ENCODE measurements at places on chromosomes 1 and 21. TPM values are rescaled to one million over a fixed set of nuclear protein-coding genes. Genes with fewer than 3 reads are reported as not detected.

Gene SSX2IP
- total RNA-seq: 8.0 TPM

- H3K27me3 ChIP-seq: peaks cover 20% of the 10 kb centered on the region
- H3K36me3 ChIP-seq: no peaks in the 10 kb centered on the region
- H3K4me1 ChIP-seq: no peaks in the 10 kb centered on the region
- no peak overlapping the region for H3K4me3 ChIP-seq
These were observed 28.8 kb upstream of the KCNJ6 start for GRCh38 chr21:37945036-37945435.

DNA sequence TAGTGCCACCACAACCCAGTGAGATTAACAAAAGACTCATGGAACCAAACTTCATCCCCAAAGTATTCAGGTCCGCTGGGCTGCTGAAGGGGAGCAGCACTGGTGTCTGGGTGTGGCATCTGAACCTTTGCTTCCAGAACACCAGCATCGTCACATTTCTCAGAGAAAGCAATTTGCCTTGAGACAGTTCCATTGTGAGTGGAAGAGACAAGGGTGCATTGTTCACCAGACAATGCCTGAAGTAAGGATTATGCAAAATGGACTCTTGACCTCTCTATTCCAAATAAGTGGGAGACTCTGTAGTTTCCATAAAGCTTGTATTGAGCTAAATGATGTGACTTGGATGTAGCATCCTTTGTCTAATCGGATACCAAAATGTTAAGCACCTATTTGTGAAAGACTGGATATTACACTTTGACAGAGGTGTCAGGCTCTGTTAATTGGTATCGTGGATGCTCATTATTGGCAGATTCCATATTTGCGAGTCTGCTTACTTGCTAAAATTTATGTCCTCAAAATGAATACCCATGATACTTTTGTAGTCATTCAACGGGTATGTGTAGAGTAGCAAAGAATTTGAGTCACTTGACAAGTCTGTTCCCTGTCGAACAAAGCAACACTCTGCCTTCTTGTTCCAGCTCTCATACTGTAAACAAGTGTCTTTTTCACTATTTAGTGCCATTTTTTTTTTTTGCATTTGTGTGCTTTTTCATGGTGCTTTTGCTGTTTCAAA lies 75.6 kb downstream of the MRPS6 start:
- no peak overlapping the region for H3K27ac ChIP-seq
- no peak for DNase-seq
- H3K36me3 ChIP-seq: peaks cover 21% of the 10 kb centered on the region
- no peak overlapping the region for H3K4me3 ChIP-seq
- H3K4me1 ChIP-seq: no peaks in the 10 kb centered on the region
- H3K27me3 ChIP-seq: no peaks in the 10 kb centered on the region

- H3K4me1 ChIP-seq: no peaks in the 10 kb centered on the region
- no peaks in the 10 kb centered on the region for H3K36me3 ChIP-seq
- H3K27ac ChIP-seq: no peak overlapping the region
- no peaks in the 10 kb centered on the region for H3K27me3 ChIP-seq
- H3K4me3 ChIP-seq: no peak overlapping the region
- DNase-seq: no peak
These were observed 19.9 kb upstream of the SHCBP1L start for GRCh38 chr1:182972829-182973228.

- no peak overlapping the region for H3K27ac ChIP-seq
- no peak overlapping the region for H3K4me3 ChIP-seq
- no peak for DNase-seq
- no peaks in the 10 kb centered on the region for H3K36me3 ChIP-seq
- no peaks in the 10 kb centered on the region for H3K27me3 ChIP-seq
These were observed 235.4 kb upstream of the LYPLAL1 start for GRCh38 chr1:218938259-218938658.

GRCh38 chr1:220770245-220770913 lies 16.3 kb upstream of the MTARC1 start:
- H3K27me3 ChIP-seq: no peaks in the 10 kb centered on the region
- H3K4me3 ChIP-seq: peak overlapping the region; percentile 46

Gene DNAI4
- total RNA-seq: 6.0 TPM

DNA sequence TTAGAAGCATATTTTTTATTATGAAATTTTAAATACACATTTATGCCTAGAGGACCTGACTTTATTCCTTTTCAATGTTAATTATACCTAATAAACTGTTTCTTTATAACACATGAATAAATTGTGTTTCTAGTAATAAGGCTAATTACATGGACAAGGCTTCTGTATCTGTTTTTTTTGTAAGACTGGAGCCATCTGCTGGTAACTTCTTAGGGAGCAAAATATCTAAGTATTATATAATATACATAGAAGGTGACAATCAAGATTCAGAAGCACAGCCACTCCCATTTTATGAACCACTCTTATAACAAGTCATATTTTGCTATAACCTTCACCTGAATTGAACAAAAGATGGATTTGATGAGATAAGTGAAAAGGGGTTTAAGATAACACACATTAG lies 84.2 kb downstream of the LBR start:
- H3K27me3 ChIP-seq: no peaks in the 10 kb centered on the region
- no peaks in the 10 kb centered on the region for H3K4me1 ChIP-seq
- H3K27ac ChIP-seq: no peak overlapping the region
- H3K36me3 ChIP-seq: no peaks in the 10 kb centered on the region

Gene CD101
- 15.9 TPM for total RNA-seq

Gene SLC45A3
- total RNA-seq: 30.0 TPM

DNA sequence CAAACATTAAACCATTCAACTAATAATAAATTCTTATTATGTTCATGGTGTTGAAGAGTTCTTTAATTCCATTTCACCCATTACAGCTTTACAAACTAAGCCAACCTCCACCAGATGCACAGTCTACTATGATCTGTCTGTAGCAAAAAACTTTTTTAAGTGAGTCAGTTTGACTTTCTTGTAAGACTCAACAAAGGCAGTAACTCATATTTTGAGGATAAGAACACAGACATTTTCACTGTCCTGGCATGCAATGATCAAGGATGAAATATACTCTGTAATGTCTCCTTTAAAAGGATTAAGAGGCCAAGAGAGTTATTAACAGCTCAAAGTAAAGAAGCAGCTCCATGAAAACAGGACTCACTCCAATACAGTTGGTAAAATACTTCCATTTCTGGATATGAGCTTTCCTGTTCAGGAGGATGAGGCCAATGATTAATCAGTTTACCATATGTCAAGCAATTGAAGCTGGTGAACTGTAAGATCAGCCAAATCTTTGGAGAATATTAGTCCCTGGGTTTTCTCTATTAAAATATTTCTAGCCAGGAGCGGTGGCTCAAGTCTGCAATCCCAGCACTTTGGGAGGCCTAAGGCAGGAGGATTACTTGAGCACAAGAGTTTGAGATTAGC lies 20.6 kb downstream of the XKR8 start:
- H3K4me3 ChIP-seq: no peak overlapping the region
- H3K4me1 ChIP-seq: peaks cover 10% of the 10 kb centered on the region
- no peak for DNase-seq
- no peaks in the 10 kb centered on the region for H3K27me3 ChIP-seq
- H3K36me3 ChIP-seq: no peaks in the 10 kb centered on the region
- H3K27ac ChIP-seq: no peak overlapping the region

Gene NIBAN1
- total RNA-seq: 35.0 TPM

DNA sequence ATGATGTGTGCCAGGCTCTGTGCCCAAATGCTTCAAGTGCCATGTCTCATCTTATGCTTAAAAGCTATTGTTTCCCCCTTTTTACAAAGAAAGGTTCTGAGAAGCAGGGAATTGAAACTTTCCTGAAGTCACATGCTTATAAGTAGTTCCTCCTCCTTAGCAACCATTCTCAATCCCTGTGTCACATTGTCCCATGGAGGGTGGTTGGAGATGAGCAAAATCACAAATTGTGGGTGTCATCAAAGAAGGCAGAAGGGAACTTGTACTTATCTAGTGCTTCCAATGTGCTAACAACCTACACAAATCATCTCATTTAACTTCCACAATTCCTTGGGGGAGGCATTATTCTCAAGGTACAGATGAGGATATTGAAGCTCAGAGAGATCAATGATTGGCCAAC lies 10.1 kb upstream of the ERICH3 start:
- no peaks in the 10 kb centered on the region for H3K36me3 ChIP-seq
- H3K27me3 ChIP-seq: no peaks in the 10 kb centered on the region
- H3K4me1 ChIP-seq: no peaks in the 10 kb centered on the region
- no peak overlapping the region for H3K4me3 ChIP-seq
- DNase-seq: no peak
- H3K27ac ChIP-seq: no peak overlapping the region

DNA sequence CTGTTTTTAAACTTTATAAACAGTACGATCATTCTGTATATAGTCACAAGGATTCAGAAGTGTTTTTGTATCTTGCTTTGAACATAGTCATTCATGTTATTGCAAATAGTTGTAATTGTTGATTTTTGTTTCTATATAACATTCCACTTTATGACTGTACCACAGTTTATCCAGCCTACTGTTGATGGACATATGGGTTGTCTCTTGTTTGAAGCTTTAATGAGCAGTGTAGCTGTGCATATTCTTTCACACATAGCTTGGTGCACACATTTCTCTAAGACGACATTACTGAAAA lies 6.1 kb downstream of the CD101 start:
- no peak overlapping the region for H3K27ac ChIP-seq
- H3K4me1 ChIP-seq: peaks cover 68% of the 10 kb centered on the region
- no peaks in the 10 kb centered on the region for H3K27me3 ChIP-seq

DNA sequence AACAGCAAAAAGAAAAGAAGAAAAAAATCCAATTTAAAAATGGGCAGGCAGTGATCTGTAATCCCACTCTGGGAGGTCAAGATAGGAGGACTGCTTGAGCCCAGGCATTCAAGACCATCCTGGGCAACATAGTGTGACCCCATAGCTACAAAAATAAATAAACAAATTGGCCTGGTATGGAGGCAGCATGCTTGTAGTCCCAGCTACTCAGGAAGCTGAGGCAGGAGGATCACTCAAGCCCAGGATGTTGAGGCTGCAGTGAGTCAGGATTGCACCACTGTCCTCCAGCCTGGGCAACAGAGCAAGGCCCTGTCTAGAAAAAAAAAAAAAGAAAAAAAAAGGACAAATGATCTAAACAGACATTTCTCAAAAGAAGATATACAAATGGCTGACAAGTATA lies 99.6 kb downstream of the EIF4G3 start:
- H3K4me1 ChIP-seq: no peaks in the 10 kb centered on the region
- H3K36me3 ChIP-seq: no peaks in the 10 kb centered on the region
- no peak overlapping the region for H3K27ac ChIP-seq
- no peak for DNase-seq
- H3K4me3 ChIP-seq: no peak overlapping the region

GRCh38 chr1:36743286-36744005 lies 260.7 kb upstream of the CSF3R start:
- no peaks in the 10 kb centered on the region for H3K36me3 ChIP-seq
- H3K4me1 ChIP-seq: no peaks in the 10 kb centered on the region
- no peak overlapping the region for H3K27ac ChIP-seq
- H3K4me3 ChIP-seq: no peak overlapping the region
- peaks cover 48% of the 10 kb centered on the region for H3K27me3 ChIP-seq
- no peak for DNase-seq

Data from spleen (tissue), 13 donors.